ENCODE measurements at places on chromosomes 4 and X.

DNA sequence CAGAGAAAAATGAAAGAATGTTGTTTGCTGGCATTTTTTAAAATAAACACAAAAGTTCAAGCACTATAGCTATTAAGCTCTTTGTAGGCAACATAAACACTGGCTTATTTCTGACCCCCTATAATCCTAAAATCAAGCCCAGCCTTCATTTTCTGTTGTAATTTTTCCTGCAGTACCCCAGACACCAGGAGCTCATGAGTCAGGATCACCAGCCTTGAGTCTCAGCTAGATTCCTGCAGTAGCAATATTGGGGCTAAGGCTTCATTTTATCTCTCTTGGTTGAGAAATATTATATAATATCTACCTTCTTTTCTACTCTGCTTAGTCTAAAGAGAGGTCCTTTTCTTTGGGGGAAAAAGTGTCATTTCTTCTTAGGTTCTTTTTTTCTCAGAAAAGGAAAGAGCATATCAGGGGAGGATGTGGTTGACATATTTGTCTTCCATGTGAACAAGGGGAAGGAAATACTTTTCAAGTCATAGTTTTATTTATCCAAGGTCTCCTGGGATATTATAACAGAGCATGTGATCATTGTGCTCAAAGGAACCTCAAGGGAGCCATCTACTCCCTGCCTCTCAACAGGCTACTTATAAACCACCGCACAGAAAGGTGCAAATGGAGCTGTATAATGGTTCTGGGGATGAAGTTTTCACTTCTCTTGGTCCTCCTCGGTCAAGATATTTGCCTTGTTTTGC is 678.3 kb upstream of the NR3C2 start:
- no peak for DNase-seq

DNA sequence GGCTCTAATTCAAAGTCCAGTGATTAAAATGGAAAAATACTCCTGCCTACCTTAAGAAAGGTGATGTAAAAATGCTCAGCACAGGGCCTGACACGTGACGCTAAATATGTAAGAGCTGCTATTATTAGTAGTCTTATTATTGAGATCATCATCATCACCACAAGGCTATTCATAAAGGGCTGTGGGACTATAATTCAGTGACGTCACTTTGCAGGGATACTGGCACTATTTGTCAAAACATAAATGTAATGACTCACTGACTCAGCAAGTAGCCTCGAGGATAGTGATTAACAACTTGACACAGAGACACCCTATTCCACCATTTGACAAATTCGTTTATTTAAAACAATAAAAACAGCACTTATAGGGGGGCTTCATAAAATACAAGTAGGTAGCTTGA is 258.9 kb downstream of the SPANXN1 start:
- no peak for DNase-seq

DNA sequence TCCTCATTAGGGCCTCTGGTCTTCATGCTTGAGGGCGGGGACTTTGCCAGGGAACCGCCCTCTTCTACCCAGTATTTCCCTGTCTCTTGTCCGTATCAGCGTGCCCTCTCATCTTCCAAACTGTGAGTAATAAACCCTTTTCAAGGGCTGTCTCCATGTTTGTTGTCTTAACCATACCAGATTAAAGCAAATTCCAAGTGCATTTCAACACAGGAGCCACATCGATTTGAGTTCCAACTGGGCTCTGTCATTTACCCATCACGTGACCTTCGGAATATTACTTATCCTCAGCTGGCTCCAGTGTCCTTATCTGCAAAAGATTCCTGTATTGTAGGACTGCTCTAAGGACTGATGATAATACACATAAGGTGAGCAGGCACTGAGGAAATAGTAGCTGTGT is 6.4 kb upstream of the PHEX start:
- DNase-seq = no peak

GRCh38 chr4:48337731-48338130 is 3.6 kb upstream of the SLAIN2 start:
- no peak for DNase-seq

DNA sequence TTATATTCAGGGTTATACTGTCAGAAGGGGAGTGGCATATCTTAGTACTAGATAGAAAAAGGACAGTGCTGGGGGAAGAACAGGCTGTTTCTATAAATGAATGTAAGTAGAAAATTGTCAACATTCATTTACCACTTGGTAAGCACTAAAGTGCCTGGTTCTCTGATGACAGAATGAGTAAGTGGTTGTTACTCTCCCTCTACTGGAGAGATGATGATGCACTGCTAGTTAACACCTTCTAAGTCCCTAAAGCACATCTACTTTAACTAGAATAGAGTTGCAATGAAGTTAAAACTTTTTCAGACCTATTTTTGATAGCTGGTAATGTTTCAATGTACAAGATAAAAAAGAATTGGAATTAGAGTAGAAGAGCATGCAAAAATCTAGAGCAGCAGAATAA is 214.5 kb downstream of the KLHL4 start:
- DNase-seq = no peak

GRCh38 chr4:83231620-83232076 is 53.0 kb downstream of the COQ2 start:
- DNase-seq = peak; percentile 29

- no peak for DNase-seq
Measured at GRCh38 chr4:78525559-78525958, 26.0 kb upstream of the ANXA3 start.

Measured in activated naive CD8-positive, alpha-beta T cell treated with anti-CD3 and anti-CD28 coated beads, Interleukin-2, amount 50 U/mL, for 24 hours (primary cell).